Pulmonary artery endothelial cell (primary cell): ENCODE measurements at places on chromosomes 2 and 18.

DNA sequence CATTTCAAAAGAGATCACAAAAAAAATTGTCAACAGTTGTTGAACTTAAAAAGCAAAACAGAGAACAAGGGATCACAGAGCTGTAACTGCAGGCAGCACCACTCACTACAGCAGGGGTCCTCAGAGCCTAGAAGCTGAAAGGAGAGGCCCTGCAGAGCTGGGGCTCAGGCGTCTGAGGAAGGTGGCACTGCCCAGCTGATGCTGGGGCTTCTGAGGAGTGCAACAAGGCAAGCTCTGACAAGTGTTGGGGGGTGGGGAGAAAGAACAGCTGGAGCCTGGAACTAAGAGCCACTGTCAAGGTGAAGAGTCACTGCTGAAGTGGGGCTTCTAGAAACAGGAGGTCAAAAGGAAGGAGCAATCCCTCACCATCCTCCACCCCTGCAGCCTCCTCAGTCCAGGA lies 46.2 kb downstream of the FTCDNL1 start:
- no peak for DNase-seq

DNA sequence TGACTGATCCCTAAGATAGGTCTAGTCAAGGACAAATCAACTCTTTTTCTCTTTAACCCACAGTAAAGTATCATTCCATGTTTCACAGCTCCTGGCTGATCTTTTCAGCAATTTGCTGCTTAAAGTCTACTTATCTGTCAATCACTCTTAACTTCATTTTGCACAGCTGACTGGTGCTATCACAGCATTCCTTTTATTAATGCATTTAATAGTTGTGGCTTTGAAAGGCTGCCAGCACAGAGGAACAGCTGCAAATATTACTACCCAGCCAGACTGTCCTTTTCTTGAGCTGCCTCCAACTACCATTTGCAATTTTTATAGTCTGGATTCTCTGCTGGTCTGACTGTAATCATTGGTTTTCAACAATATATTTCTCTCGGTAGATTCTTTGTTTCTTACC lies 303.5 kb downstream of the STK39 start:
- no peak for DNase-seq

GRCh38 chr2:155442755-155443372 lies 744.4 kb downstream of the KCNJ3 start:
- DNase-seq, result no peak

- no peak for DNase-seq
Observed at GRCh38 chr18:10402871-10403559, 51.4 kb upstream of the APCDD1 start.
